Esophagus squamous epithelium (tissue), 5 donors: ENCODE measurements at places on chromosomes 5 and 9.

DNA sequence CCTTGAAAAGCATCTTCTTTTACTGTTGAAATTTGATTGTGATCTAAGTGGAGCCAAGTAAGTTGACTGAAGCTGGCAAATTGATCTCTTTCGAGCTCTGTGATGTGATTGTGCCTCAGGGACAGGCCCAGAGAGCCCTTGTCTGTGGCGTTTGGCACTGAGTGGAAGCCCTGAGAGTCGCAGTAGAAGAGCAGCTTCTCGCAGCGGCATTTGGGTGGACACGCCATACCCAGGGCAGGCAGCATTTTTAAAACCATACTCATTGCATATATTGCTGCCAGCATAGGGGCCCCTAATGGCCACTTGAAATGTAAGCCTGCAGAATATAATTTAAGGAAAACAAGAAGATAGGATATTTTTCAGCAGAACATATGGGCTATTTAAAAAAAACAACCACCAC lies 894 bp downstream of the LRRTM2 start:
- no peak for DNase-seq

DNA sequence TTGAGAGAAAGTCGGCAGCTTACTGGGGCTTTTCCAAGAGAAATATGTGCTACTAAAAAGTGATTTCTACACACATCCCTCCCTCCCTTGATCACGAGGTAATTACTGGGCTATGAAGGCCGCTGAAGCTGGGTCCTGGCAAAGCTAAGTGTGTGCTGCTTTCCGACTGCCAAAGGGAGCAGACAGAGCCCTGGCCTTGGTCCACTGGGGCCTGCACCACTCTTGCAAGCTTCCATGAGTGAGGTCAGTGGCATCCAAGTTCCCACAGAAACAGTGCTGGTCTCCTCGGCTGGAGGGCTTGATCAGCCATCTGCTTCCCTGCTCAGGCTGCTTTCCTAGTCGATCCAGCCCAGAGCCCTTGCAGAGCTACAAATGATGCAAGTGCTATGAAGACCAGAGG lies 154.8 kb upstream of the LHFPL2 start:
- no peak for DNase-seq

DNA sequence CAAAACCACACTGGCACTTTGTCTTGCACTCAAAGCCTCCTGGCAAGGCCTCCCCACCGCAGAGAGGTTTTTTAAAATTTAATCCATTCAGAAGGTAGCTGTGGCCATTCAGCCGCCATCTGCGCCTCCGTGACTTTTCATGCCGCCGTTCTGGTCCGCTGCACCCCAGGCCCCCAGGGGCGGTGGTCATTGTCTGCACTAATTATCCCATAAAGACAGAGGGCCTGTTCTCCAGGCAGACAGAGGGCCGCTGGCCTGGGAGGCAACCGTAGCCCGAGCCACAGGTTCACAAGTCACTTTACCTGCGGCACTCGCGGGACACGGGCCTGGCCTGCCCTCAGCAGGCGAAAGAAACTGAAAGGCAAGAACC lies 49.4 kb downstream of the EXD3 start:
- no peak for DNase-seq

DNA sequence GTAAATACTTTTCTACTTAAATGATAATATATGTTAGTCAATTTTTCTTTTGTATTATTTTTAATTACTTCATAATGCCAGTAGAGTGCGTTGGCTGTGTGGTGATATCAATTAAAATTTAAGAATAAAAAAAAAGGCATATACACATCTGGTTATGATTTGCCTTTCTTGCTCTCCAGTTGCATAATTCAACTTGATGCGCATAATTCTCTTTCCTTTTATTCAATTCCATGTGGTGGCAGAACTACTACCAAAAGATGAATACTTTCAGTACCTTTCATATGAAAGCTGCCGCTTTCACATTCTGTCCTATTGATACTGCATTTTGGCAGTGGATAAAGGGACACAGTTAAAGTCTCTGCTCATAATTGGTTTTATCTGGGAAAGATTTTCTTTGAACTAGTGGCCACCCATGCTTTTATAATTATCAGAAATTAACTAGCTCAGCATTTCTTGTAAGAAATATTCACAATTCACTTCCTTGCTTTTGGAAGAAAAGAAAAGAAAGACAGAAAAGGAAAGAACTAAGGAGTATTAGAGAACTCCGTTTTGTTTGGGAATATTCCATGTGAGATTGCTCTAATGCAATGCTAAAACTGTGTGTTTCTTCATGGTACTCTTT lies 12.3 kb upstream of the ADGRV1 start:
- DNase-seq = no peak

GRCh38 chr9:71514344-71514975 lies 253.9 kb downstream of the CEMIP2 start:
- DNase-seq = no peak

GRCh38 chr5:63053019-63053638 lies 474.5 kb downstream of the LRRC70 start:
- no peak for DNase-seq

GRCh38 chr5:76789991-76790581 lies 28.7 kb upstream of the F2RL1 start:
- DNase-seq = no peak

DNA sequence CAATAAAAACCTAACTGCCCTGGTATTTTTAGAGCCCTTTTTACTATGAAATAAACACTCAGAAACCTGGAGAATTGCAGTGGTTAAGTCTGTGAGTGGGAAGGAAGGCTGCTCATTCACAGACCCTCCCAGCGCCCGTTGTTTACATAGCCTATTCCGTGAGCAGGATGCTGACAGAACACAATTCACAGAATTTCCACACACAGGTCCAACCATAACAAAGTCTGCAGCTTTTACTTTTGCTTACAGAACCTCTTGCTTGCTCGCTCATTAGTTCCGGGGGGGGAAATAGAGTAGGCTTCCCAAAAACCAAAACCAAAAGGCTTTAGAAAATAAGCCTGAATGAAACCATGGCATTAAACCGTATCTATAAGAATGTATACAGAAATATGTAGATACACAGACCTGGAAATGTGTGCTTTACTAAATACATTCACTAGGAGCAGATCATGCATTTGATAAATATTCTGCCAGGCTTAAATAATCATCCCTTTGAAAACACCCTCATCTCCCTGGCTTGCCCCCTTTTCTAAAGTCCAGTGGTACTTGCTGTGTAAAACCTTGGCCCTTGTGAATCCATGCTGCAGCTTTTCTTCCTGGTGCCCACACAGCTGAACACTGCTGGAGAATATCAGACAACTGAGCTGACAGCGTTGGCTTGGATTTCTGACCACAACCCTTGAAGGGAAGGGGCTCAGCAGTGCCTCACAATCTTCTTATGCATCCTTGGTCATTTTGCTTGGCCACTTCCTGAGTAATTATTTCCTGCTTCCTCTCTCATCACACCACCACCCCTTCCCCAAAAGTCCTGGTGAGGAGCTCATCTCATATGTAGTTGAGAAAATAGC lies 128.0 kb downstream of the FANCC start:
- no peak for DNase-seq

GRCh38 chr5:20610681-20611080 lies 622.7 kb upstream of the CDH18 start:
- no peak for DNase-seq

DNA sequence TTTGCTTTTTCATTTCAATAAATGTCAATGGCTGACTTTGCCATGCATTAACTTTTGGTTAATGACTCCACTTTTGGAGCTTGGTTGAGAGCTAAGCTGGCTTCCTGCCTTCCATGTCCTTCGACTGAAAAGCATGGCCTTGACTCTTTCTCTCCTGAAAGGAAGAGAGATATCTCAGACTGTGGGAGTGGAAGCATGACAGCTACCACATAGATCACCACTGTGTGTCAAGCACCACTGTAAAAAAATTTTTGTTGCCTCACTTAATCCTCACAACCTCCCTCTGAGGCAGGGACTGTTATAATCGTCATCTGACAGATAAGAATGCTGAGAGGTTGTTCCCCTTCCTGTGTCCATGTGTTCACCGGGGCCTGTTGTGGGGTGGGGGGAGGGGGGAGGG lies 184.8 kb downstream of the RORB start:
- no peak for DNase-seq

DNA sequence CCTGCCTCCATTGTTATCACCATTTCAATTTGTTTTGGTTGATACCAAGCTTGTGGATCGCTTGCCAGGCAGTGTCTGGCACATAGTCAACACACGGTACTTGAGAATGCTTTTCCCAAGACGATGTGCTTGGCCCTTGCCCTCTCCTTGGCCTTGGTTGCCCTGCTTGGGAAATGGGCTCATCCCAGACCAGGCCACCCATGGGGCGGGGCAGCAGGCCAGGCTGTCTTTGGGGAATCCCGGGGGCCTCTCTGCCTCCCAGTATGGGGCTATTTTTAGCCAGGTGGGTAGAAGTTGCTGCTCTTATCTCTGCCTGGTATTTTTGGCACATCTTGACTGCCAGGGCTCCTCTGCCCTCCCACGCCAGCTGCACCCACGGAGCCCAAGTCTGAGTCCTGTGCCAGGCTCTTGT lies 49.9 kb downstream of the LMX1B start:
- no peak for DNase-seq

DNA sequence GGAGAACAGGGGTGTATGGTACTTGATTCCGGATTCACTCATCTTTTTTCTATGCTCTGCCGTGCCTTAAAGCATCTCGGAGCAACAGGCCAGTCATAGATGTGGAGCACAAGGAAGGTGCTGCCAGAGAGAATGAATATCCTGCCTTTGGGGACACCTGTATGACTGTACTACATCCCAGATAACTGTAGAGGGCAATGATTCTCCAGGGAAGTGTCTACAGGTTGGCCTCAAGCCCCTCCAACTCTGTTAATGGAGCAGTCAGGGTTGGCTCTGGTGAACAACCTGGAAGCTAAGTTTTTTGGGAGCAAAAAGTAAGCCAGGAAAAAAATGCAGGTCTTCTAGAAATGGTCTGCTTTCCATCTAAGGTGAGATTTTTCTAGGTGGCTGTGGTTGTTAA lies 71.0 kb downstream of the NREP start:
- DNase-seq = no peak

GRCh38 chr5:148384380-148384737 lies 601 bp downstream of the FBXO38 start:
- no peak for DNase-seq

DNA sequence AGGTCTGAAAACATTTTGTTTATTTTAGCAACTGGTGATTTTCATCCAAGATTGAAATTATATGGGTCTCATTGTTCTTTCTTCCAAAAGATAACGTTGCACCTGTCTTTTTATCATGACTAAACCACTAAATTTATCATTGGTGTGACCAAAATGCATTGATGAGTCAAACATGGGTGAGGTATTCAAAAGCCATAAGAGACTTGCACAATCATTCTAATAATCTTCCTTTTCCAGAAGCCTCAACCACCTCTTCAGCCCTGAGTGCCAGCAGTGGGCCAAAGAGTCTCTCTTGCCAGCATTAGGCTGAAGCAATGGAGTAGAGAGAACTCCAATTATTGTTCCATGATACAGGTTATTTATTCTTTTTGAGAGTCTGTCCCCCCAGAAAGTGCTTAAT lies 198.9 kb downstream of the LURAP1L start:
- DNase-seq = no peak

- no peak for DNase-seq
Measured at GRCh38 chr9:127837346-127837745, 17.1 kb downstream of the ENG start.

GRCh38 chr9:101427957-101428655 lies 7.5 kb downstream of the ALDOB start:
- DNase-seq = no peak

GRCh38 chr5:165457859-165458481 lies 1952.6 kb downstream of the MAT2B start:
- DNase-seq = no peak

DNA sequence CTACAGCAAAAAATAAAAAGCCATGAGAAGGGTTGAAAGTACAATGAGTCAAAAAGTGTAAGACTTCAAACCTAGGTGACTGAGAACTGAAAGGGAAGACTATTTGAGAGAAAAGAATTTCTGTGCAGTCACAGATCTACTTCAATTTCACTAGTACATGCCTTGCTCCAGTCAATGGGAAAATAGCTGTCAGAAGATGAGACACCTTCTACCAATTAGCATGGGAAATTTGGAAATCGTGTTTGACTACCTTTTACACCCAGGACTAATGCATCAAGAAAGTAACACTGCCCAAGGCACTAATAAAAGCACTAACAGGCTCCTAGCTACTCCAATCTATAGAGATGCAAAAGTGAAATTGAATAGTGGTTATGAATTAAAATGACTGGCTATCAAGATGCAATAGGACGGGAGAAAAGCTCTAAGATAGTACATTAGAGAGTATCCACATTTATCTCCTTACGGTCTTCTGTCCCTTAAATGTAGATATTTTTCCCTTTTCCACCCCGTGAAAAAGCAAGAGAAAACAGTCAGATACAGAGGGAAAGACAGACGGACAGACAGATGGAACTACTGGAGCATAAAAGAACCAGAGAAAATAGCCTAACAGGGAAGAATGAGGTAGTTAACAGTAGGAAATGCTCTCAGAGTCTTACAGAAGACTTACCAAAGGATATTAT lies 15.2 kb downstream of the ERP44 start:
- DNase-seq = no peak

GRCh38 chr5:147400881-147401280 lies 109.0 kb downstream of the DPYSL3 start:
- DNase-seq = no peak

DNA sequence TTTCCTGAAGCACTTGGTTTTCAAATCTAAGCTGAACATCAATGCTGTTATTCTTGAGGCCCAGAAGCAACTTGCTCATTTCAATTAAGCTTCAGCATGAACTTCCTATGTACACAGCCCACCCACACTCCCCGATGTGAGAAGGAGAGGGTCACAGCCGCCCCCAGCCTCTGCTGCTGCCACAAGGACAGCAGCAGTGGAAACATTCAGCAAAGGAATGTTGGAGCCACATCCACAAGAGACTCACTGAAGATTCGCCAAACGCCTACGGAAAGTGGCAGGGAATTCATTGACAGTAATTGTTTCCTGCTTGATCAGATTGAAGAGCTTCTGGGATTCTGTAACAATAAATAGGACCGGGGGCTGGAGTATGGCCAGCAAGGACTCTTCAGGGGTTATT lies 2.9 kb downstream of the TGFBI start:
- no peak for DNase-seq

DNA sequence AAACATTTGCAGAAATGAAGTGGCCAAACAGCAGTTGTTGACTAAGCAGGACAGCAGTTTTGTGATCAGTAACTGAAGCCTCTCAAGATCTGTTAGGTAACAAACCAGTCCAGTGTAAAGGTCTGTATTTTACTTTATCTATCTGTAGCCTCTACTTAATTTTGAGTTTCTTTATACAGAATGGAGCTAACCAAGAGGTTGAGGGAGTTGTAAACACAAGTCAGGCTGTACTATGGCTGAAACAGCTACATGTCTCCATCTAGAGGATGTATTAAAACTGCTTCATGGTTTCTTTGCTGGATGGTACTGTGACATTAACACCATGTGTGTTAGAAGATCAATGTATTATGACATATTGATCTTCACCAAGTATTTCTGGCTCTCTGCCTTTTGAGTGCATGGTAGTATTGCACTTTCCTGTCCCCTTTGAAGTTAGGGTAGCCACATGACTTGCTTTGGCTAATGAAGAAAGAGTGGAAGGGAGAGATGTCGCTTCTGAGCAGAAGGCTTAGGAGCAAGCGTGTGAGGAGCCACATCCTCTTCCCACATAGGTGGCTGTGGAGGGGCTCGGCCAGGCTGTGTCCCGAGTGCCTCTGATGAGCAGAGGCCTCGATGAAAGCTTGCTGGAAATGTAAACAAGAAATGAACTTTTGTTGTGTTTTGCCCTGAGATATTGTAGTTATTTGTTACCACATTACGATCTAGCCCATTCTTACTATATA lies 105.6 kb upstream of the PCA3 start:
- DNase-seq = no peak
